DND-41 (cell line): ENCODE measurements at places on chromosomes 13 and 19.

DNA sequence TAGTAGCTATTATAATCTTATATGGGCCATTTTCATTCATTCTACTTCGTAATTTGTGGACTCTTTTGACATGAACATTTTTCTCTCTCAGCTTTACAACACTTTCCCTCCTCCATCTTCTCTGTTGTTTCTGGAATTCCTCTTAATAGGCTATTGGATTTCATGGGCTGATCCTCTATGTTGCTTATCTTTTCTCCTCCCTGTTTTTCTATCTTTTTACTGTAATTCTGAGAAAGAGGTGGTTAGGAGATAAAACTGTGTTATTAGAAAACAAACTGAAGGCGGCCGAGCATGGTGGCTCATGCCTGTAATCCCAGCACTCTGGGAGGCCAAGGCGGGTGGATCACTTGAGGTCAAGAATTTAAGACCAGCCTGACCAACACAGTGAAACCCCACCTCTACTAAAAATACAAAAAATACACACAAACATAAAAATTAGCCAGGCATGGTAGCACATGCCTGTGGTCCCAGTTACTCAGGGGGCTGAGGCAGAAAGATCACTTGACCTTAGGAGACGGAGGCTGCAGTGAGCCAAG is 188.1 kb downstream of the UGGT2 start:
- no peak for DNase-seq

DNA sequence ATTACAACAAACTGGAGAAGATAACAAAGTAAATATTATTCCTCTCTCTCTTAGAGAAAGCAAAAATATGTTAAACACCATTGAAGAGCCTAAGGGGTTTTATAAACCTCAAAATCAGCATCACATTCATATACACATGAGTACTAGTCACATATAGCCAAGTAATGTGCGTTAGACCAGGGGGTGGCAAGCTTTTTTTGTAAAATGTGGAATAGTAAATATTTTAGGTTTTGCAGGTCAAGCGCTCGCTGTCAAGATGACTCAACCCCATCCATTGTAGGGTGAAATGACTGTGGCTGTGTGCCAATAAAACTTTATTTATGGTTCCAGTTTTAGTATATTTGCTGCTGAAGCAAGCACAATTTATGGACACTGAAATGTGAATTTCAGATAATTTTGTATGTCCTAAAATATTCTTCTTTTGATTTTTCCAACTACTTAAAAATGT is 21.7 kb downstream of the RFX2 start:
- no peak for DNase-seq

DNA sequence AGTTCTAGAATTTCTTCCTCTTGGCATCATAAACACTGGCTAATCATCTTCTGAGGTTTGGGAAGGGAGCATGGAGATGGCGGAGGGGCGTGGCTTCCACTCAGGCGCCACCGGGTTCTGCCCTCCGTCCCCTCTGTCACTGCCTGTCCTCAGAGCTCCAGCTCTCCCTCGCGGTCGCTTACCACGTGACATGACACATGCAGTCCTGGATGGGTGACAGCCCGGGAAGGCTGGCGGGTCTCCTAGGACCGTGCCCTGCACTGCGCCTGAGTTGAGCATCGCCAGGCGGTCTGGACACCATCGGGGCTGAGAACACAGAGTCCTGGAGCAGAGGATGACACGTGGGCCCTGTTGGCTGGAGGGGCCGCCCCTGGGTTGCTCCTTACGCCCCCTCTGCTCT is 123.3 kb downstream of the RAB20 start:
- no peak for DNase-seq

GRCh38 chr13:41652735-41653361 is 195.5 kb downstream of the RGCC start:
- peak; percentile 42 for DNase-seq

DNA sequence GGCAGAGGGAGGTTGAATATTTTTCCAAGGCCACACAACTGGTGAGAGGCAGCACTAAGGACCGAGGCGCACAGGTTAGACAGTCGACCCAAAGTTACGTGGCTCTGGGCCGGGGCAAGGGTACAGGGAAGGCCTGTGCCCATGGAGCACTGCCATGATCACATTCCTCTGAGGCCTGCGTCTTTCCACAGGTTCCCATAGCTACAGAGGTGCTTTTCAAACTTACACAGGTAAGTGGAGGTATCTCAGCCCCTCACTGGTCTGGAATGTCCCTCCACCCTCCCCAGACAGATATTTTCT is 814 bp downstream of the ZNF211 start:
- no peak for DNase-seq

- DNase-seq: no peak
These were observed 905.5 kb downstream of the UQCRFS1 start for GRCh38 chr19:28307487-28307886.

GRCh38 chr19:10193790-10194499 is 808 bp downstream of the DNMT1 start:
- DNase-seq: no peak

GRCh38 chr13:40987606-40988280 is 31.4 kb downstream of the ELF1 start:
- DNase-seq: no peak

GRCh38 chr19:5803752-5804515 is 933 bp upstream of the NRTN start:
- peak; percentile 96 for DNase-seq

DNA sequence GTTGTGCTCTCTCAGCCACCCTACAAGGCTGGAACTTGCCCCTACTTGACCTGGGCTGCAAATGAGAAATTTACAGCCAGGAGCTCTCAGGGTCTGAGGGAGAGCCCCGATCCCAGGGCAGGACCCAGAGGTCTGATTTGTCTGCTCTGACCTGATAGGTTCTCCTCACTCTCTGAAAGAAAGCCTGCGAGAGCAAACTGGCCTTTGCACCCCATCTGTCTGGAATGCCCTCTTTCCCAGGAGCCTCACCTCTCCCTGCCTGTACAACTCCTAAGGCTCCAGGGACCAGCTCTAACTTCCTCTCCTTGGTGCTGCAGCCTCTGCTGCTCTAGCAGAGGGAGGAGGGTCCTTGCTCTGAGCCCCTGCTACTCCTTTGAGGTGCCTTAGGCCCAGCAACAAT is 137.8 kb downstream of the UQCRFS1 start:
- DNase-seq: no peak

DNA sequence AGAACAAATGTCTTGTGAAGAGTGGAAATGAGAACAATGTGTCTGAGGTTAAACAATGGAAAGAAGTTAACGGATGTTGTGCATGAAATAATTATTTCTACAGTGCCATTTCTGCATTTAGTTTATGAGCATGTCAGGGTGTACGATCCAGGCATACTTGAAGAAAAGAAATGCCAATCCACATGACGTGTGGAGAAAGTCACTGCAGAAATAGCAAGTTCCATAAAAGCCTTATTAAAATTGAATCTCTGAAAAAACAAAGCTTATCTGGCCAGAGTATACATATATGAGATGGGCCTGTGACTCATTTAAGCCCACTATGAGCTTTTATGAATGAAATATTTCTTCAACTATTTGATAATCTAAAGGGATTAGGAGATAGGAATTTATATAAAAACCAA is 426.1 kb downstream of the EFNB2 start:
- no peak for DNase-seq

- no peak for DNase-seq
These were observed 1296.5 kb upstream of the SPRY2 start for GRCh38 chr13:81637457-81637856.

DNA sequence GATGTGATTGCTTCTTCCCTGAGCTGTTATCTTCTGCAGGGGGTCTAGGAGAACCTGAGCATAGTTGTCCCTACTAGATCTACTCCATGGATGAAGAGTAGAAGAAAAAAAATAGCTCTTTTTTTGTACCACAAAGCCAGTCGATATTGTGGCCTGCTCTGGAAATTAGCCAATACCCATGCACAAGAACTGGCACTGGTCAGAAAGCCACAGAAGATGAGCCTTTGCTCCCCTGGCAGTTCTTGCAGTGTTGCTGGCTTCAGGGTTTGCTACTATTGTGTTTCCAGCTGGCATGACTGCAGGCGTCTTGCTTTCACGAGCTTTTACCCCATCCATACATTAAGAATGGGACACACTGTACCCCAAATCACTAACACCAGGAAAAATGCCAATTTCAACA is 547.7 kb upstream of the KLF12 start:
- DNase-seq: no peak

GRCh38 chr19:54660964-54661363 is 1.8 kb upstream of the LILRB4 start:
- no peak for DNase-seq

- no peak for DNase-seq
These were observed 442 bp downstream of the REXO1 start for GRCh38 chr19:1847684-1848398.

DNA sequence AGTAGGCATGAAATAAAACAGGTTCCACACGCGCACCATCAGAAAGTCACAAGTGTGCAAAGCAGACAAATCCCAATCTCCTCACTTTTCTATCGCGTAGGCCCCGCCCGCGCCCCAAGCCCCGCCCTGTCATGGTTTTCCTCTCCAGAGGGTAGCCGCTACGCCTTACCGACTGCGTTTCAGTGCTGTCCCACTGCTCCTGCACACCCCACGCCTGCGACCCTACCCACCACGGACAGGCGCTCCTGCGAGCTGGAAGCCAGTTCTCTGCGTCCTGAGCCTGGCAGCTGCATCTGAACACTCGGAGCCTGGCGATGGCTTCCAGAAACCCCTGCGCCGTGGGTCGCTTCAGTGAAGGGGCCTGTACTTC is 379 bp upstream of the ZNF470 start:
- DNase-seq: peak; percentile 57

GRCh38 chr19:17996826-17997316 is 11.1 kb upstream of the ARRDC2 start:
- DNase-seq: peak; percentile 78

GRCh38 chr19:5782945-5783919 is 1.3 kb downstream of the PRR22 start:
- DNase-seq: no peak

DNA sequence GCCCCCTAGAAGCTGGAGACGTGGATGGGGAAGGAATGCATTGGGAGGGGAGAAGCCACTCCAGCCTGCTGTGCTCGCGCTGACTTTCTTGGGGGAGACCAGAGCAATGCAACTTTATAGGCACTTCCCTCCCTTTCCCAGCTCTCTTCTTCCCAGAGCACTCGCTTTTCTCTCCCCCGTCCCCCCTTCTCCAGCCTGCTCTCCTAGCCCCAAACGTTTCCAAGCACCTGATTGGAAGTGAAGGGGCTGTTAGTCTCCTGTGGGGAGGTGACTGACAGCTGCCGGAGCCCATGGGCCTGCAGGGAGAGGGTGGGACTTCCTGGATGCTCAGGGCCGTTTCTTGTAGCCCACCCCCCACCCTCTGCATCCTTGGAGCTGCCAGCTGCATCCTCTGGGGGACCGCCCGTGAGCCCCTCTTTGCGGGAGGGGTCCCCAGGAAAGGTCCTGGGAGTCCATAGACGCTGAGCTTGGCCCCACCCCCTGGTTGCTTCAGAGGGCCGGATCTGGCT is 2.5 kb downstream of the HDGFL2 start:
- peak; percentile 26 for DNase-seq

- DNase-seq: peak; percentile 92
These were observed at the start of gene NDFIP2 for GRCh38 chr13:79480954-79481684. TSS of gene NDFIP2 (plus strand) at chr13:79481155. CDS start at chr13:79481204, 49 bp downstream.

DNA sequence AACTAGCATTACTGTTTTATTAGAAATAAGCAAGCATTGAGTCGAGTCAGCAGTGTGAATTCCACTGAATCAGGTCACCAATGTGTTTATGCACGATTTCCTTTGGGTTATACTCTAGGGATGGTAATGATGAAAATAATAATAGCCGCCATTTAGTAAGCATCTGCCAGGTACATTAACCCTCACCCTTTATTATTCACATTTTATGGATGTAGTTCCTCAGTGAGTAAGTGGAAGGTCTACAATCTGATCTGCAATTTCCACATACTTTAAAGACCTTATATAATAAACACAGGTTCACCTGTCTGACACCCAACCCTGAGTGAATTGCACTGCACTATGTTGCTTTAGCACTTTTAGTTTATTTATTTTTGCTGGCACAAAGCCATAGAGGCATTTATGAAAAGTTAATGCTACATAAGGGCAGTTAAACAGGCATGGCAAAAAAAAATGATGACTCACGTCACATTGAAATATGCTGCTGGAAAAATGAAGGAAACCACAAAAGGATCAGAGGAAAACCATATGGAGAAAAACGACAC is 122.4 kb downstream of the TRPC4 start:
- no peak for DNase-seq

GRCh38 chr19:288911-289310 is 2.3 kb downstream of the PLPP2 start:
- DNase-seq: no peak

- no peak for DNase-seq
These were observed 24.9 kb downstream of the SIGLEC7 start for GRCh38 chr19:51166846-51167490.

DNA sequence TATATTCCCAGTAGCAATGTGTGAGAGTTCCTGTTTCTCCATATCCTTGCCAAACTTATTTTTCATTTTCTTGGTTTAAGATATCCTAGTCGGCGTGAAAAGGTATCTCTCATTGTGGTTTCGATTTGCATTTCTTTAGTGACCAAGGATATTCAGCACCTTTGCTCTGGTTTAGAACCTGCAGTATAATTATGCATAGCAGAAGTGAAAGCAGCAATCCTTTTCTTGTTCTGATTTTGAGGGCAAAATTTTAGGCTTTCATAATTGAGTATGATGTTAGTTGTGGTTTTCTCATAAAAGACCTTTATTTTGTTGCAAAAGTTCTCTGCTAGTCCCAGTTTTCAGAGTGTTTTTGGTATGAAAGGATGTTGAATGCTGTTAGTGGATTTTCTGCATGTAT is 491.0 kb downstream of the FGF9 start:
- no peak for DNase-seq

DNA sequence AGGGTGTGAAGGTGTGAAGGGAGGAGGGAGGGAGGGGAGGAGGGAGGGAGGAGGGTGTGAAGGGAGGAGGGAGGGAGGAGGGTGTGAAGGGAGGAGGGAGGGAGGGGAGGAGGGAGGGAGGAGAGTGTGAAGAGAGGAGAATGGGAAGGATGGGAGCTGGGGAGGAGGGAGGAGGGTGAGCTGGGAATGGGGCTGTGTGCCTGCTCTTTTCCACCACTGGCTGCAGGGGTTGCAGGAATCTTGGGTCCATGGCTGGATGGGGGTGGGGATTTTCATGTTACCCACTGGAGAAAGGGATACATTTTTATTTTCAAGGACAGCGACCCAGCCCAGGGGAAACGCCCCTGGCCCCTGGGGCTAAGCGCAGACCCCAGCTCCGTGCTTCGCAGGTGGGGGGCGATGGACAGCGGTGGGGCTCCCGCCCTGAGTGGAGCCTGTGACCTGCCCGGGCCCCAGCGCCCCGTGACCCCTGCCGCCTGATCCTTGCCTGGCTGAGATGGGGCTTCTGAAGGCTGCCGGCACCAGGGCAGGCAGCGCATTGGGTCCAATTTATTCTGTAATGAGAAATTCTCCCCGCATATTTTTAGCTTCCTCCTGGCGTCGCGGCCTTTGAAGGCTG is 3.0 kb upstream of the EFNA2 start:
- DNase-seq: no peak
